ENCODE measurements at places on chromosomes 11 and 22. TPM values are rescaled to one million over a fixed set of nuclear protein-coding genes. Genes with fewer than 3 reads are reported as not detected.

TSSC4 gene
- total RNA-seq: 45.7 TPM

OR8U1 gene
- not detected for total RNA-seq

OR52A1 gene
- total RNA-seq: not detected

NAV2 gene
- total RNA-seq: 12.3 TPM

RFPL1 gene
- not detected for total RNA-seq

C22orf31 gene
- not detected for total RNA-seq

WNT11 gene
- total RNA-seq: 6.6 TPM

CRYBB3 gene
- not detected for total RNA-seq

SNX32 gene
- not detected for total RNA-seq

SHISAL1 gene
- total RNA-seq: 4.2 TPM

- DNase-seq: peak; percentile 77
Observed at GRCh38 chr11:76236092-76236999, 30.0 kb upstream of the WNT11 start.

GRCh38 chr22:35600476-35600875 is 16.7 kb downstream of the MB start:
- DNase-seq: no peak

- DNase-seq: no peak
Observed at GRCh38 chr11:108589136-108589535, 4.4 kb downstream of the EXPH5 start.

GRCh38 chr22:39596601-39597000 is 26.0 kb downstream of the CACNA1I start:
- no peak for DNase-seq

DNA sequence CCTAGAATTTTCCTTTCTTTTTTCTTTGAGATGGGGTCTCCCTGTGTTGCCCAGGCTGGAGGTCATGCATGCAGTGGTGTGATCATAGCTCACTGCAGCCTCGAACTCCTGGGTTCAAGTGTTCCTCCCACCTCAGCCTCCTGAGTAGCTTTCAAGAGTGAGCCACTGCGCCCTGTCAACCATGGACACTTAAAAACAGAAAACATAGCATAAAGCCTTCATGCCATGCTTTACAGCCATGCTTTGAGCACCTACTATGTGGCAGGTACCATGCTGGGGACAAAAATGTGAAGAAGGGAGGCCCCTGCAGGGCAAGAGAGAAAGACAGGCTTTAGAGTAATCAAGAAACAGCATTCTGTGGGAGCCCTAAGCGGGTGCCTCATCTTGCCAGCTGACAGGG is 13.7 kb upstream of the GNB1L start:
- DNase-seq: peak; percentile 1

DNA sequence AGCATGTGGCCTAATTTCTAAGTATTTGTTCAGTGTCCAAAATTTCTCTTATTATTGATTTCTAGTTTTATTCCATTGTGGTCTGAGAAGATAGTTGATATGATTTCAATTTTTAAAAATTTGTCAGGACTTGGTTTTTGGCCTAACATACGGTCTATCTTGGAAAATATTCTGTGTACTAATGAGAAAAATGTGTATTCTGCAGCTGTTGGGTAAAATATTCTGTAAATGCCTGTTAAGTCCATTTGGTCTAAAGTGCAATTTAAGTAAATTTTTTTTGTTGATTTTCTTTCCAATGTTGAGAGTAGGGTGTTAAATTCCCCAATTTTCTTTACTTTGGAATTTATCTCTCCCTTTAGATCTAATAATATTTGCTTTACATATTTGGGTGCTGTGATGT is 78.3 kb downstream of the TECTA start:
- DNase-seq: no peak

DNA sequence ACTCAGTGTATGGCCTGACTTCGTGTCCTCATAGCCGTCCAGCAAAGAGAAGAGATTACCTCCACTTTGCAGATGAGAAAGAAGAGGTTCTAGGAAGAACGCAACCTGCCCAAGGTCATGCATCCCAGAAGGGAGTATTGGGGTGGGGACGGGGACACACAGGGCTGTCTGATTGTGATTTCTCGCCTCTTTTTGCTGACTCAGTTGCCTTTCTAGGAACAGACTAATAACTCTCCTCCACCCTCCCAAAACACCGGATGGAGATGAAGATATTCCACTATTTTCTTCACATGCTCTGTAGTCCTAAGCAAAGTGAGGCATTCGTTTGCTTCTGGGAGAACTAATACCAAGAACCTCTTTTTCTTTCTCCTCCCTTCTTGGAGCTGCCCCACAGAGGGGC is 529.3 kb downstream of the MIAT start:
- no peak for DNase-seq

DNA sequence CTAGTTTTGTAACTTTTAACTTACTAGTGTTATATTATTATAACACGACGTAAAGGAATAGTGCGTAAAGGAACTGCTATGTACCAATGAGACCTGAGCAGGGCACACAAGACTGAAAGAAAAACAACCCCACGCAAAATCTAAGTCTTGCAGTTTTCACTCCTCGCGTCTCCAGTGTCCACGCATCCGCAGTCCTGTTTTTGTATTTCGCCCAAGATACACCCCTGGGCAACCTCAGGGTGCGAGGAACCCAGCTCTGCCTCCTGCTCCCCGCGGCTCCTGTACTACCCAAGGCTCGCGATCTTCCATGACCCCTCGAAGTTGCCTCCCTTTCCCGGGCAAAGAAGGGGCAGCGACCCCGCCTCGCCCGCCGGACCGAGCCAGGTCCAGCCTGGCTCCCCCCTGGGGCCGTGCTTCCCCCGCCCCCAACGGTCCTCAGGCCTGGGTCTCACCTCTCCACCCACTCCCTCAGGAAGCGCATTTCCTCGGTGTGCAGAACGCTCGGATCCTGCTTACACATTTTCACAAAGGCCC is 393 bp downstream of the ST13 start:
- peak; percentile 47 for DNase-seq

DNA sequence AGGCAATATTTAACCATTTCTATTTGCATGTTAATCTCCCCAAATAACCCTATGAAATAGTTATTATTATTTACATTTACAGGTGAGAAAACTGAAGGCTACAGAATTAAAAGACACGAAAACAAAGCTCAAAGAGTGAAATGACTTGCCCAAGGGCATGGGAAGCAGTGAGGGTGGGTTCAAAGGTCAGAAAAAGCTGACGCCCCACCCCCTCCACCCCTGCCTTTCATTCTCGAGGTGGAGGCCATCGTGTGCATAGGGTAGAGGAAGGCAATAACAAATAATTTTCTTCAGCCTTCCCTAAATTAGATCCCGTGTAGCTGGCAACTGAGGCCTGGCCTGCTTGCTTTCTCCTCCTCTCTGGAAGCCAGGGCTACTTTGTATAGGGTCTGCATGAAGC is 56.1 kb upstream of the RBFOX2 start:
- DNase-seq: no peak

DNA sequence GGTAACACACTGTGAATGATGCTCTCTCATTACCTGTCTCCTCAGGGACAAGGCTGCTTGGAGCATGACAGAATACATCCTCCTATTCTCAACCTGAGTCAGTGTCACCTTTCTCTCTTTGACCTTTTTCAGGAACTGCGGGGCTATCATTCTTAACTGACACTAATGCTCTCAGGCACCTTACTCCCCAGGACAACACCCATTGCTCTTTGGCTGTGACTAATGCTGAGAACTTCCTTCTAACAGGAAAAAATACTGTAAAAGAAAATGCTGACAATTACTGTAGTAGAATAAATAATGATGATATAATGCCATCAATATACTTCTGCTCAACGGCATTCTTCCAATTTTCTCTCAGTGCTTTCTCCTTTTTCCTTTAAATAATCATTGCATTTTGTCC is 2082.7 kb upstream of the RAG2 start:
- no peak for DNase-seq

- DNase-seq: no peak
Observed at GRCh38 chr11:44573333-44573732, 7.9 kb downstream of the CD82 start.

GRCh38 chr11:45650166-45651095 is 15.0 kb downstream of the CHST1 start:
- no peak for DNase-seq

GRCh38 chr11:5831196-5831829 is 10.4 kb downstream of the OR52E6 start:
- no peak for DNase-seq

DNA sequence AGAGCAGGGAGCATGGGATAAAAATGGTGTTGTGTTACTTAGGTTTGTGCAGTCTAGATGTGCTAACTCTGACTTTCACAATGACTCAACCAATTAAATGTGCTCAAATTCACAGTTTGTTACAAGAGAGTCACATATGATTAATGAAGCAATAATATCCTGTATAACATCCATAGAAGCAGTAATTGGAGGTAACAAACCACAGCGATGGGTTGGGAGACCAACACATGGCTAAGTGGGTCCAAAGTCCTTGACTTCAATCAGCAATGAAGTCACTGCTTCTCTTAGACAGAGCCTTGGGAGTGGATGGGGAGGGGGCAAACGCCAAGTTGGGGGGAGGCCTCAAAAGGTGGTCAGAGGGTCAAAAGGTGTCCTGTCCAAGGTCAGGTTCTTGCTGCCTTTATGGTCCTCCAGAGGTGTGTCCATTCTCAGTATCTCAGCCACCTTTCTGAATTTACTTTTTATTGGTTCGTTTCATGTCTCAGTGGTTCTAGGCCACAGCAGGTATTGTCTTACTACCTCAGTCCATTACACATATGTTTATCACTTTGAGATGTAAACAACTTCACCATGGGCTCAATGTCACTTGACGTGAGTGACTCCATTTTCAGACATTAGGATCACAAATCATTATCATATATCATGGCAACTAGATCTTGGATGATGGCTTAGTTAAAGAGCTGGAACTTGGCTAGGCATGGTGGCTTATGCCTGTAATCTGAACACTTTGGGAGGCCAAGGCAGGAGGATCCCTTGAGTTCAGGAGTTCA is 32.4 kb downstream of the SLN start:
- DNase-seq: no peak

DNA sequence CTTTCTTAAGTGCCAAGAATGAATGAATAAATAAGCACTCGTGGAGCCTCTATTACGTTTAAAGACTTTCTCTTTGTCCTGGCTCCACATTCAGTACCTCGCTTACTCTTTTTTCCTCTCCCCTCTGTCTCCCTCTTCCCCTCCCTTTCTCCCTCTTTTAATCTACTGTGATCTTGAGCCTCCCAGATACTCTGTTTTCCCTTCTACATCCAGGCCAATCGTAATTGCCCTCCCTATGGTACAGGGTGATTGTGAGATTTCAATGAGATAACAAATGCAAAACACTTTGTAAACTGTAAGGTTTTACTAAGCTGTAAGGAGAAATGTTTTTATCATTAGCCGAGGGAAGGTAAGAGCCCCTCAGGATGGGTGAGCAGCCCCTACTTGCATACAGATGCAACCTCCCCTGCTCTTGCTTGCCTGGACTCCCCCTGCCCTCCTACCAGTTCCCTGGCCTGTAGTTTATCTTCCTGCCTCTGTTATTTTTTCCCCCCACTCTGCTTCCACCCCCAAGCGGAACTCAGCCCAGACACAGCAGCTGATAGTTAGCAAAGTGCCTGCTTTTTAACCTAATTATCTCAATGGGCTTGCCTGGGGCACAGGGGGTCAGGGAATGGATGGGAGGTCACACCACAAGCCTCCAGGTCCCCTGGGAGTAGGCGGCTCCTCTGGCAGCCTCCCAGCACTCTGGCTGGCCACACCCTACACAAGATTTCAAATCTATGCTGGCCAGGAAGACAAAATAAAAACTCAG is 76.9 kb upstream of the CADM1 start:
- DNase-seq: peak; percentile 55

DNA sequence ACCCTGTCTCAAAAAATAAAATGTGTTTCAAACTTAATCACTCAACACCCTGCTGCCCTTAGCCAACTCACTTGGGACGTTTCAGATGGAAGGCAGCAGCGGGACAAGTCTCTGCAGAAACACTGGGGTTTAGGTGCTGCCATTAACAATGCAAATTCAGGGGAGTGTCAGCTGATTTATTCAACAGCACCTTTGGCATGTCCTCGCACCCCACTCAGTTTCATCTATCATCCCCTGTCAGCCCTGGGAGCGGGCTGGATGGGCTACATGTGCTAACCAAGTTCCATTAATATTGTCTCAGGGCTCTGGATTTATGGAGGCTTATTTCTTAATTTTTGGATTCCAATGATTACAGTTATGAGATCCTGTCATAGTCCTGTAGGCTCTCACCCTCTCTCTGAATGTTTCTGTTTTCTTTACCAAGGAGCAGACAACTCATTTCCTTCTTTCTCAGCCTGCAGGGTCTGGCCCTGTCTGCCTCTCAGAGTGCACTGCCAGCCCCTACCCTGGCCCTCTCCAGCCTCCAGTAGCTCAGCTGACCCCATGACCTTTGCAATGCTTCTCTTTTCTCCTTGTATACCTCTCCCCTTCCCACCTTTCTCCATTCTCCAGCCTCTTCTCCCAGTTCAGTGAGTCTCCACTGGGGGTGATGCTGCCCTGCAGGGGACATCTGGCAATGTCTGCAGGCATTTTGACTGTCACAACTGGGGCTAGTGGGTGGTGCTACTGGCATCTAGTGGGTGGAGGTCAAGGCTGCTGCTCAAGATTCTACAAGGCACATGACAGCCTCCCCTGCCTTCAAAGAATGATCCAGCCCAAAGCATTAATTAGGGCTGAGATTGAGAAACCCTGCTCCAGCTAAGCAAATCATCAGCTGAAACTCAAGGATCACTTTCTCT is 79.0 kb downstream of the APIP start:
- DNase-seq: no peak
